ENCODE measurements at places on chromosomes 6 and 20.

- DNase-seq, result no peak
These were observed 54.0 kb upstream of the TNFRSF21 start for GRCh38 chr6:47363736-47364135.

- no peak for DNase-seq
These were observed 7.8 kb downstream of the ABHD12 start for GRCh38 chr20:25382704-25383370.

- DNase-seq, result no peak
These were observed 8.5 kb upstream of the MRPS10 start for GRCh38 chr6:42226161-42226611.

DNA sequence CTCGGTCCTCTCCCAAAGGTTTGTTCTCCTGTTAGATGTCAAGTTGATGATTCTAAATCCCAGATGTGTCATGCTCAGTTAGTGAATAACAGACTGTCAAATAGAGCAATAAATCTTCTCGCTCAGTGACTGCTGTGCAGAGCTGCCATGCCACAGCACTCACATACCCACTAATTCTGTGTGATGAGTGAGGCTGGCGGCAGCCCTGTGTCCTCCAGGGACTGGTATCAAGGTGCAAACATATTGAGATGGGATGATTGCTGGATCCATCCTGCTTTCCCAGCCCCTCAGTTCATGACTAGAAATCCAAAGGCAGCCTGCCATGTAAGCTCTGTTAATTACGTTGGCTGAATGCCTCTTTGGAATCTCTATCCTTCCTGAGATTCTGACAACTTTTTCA, 103.9 kb downstream of the OLIG3 start:
- no peak for DNase-seq

DNA sequence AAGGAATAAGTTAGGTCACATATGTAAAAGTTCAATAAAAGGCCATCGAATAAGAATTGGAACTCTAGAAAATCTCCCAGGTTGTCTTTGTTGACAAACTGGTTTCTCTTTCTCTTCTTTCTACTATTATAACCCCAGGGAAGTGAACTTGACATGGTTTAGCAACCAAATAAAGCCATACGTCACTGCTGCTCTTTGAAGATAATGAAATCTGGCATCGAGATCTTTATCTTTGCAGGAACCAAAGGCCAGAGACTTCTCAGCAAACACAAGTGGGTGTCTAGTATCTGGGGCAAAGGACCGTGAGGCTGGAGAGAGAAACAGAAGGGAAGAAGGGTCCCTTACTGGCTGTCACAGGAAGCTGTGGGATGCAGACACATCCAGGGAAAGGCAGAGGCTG, 286.7 kb upstream of the CDYL start:
- no peak for DNase-seq

GRCh38 chr6:31877125-31877650, 1.6 kb downstream of the SLC44A4 start:
- no peak for DNase-seq

- DNase-seq, result no peak
These were observed 382 bp downstream of the SFT2D1 start for GRCh38 chr6:166341977-166342348.

DNA sequence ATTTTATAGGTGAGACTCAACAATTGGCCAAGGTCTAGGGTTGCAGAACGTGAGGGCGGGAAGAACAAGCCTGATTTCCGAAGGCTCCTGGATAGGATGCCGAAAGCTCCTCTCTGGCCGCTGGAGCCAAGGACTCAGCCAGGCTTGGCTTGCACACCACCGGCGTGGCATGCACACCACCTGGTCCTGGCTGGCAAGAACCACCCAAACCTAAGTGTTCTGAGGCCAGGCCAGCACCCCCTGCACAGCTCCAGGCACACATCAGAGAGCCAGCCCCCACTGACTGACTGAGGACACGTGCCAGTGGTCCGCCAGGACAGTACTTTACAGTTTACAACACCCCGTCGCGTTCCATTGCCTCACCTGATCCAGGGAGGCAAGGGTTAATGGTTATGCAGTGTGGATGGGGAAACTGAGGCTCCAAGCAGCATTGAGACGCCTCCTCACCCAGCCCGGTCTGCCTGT, 414 bp downstream of the TGM2 start:
- DNase-seq, result no peak

DNA sequence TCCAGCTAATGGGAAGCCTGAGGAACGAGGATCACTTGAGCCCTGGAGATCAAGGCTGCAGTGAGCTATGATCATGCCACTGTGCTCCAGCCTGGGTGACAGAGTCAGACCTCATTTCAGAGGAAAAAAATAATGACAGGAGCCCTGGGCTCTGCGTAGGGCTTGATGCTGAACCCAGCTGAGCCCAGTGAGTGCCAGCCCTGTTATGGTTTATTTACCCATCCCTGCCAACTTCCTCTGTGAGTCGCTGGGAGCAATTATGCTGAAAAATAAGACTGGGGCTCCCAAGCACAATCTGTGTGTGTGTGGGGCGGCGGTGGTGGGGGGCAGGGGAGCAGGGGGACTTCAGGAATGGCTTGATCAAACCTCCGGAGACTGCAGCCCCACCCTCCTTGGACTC, 75.9 kb upstream of the PMEPA1 start:
- no peak for DNase-seq

DNA sequence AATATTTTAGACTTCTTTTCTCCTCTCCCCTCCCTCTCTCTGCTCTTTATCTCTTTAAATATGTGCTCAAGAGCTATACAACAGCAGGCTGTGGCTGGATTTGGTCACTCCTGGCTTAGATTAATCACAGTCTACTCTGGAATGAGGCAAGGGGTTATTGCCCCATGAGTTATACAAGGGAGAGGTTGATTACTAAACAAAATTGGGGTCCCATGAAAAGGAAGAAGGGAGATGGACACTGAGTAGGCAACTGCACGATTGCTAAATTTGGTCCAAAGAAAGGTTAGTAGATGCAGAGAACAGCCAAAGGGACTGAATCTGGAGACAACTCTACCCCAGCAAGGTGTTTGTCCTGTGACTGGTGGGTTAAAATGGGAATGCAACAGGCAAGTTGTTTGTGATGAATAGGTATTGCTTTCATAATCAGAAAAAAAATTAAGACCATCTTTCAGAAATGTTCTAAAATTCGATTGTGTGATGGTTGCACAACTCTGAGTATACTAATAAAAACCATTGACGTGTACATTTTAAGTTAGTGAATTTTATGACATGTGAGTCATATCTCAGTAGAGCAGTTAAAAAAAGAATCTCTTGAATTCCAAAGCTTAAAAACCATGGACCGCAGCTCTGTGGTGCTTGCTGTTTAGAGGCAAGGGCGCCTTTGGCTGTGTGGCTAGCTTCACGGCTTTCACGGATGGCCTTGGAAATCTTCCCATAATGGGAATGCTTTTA, 57.1 kb downstream of the KIZ start:
- no peak for DNase-seq

DNA sequence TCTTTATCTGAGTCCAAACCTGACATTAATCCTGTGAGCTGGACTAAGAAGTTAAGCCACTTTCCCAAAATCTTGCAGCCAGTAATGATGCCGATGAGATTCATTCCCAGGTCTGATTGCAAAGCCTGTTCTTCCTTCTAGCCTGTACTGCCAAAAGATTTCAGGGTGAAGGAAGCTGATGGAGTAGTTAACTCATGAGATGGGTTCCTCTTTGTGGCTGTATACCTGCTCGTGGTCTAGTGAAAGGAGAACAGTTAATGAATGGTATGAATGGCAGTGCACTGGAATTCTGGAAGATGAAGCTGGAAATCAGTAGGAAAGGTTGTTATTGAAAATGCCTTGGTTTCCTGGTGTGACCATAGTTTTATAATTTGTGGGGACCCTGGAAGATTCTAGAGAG, 112.0 kb downstream of the FYN start:
- DNase-seq, result no peak

DNA sequence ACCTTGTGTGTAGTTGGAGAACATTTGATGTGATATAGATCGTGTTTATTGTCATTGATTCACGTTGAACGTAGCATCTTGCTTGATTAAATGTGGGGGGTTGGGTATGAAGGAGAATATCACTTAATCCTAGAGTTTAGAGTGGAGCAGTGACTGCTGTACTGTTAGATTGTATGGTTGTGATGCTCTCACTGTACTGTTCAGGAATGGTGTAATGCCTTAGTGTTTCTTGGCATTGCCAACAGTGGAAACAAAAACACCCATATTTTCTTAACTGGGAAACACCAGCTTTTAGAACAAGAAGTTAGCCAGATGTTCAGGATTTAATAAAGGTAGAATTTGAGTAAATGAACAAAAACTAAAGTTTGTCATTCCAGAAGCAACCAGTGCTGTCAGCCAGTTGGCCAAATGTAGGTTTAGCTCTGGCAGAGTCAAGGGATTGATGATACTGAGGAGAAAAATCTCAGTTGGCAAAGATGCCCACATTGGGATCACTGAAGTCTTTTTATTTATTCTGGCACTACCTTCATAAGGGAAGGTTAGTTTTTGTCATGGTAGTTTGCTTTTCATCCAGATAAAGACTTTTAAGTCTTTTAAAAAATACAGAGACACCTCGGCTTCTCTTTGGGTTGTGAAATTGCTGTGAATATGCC, 129.9 kb downstream of the JARID2 start:
- no peak for DNase-seq

GRCh38 chr20:16514140-16514539, 59.1 kb downstream of the KIF16B start:
- DNase-seq, result no peak

DNA sequence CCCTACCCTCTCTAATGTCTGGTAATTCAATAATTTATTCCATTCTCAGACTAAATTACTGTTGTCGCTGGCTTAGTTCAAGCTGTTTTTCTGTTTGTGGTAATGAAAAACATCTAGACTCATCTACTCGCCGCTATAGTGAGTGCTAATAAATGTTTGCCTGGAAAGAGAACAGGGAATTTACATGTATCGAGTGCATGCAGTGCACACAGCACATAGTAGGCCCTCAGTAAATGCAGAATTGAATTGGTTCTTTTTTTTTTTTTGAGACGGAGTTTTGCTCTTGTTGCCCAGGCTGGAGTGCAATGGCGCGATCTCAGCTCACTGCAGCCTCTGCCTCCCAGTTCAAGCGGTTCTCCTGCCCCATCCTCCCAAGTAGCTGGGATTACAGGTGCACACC, 7.7 kb upstream of the NSFL1C start:
- no peak for DNase-seq

DNA sequence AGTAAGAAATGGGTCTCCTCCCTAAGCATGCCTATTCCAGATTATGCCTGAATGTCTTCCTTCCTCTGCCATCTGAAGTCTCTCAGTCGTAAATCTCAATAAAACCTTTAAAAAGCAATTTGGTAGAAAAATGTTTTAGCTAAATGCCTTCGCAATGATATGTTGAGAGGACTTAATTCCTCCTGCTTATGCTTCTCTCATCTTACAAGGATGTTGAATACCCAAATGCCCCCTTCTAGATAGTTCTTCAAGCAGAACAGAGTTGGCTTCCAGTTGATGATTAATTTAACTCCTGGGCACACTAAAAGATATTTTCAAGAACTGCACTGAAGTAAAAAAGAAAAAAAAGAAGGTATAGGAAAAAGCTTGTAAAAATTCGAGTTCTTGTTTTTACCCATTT, 275.0 kb upstream of the SPTLC3 start:
- no peak for DNase-seq

- no peak for DNase-seq
These were observed 1.7 kb upstream of the VSTM2L start for GRCh38 chr20:37901240-37901639.

- DNase-seq, result no peak
These were observed 38.4 kb downstream of the RREB1 start for GRCh38 chr6:7145885-7146828.

GRCh38 chr20:38021087-38021772, 12.0 kb downstream of the TTI1 start:
- DNase-seq, result no peak

DNA sequence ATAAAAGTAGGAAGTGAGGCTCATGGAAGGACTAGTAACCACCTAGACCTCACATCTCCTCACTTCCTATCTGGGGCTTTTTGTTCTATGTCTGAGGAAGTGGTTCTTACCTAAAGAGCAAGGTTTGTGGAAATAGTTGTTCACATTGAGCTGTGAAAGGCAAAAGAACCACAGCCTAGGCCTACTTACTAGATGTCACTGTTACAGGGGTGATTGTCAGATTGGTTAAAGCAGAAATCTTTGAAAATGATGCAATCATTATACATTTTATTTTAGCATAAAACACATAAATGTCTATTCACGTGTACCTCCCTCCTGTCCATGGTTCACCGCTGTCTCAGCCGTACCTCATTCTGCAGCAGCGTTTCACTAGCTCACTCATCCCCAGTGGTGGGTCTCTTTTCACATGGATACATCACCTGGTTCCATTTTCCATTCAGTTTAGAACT, 268.8 kb downstream of the TMEM242 start:
- no peak for DNase-seq

DNA sequence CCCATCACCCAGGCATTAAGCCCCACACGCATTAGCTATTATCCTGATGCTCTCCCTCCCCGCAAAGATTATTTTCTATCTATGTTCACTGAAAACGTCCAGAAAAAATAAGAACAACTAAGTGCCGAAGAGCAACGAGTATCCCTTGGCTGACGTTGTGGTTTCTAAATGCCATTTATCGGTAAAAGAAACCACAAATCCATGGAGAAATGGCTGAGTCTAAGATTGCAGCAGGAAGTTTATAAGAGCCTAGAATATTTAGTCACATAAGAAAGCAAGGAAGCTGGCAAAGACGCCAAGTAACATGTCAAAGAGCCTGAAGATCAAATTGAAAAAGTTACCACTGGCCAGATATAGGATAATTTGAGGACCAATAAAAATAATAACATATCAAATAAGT, 18.1 kb upstream of the NOX3 start:
- DNase-seq, result no peak

DNA sequence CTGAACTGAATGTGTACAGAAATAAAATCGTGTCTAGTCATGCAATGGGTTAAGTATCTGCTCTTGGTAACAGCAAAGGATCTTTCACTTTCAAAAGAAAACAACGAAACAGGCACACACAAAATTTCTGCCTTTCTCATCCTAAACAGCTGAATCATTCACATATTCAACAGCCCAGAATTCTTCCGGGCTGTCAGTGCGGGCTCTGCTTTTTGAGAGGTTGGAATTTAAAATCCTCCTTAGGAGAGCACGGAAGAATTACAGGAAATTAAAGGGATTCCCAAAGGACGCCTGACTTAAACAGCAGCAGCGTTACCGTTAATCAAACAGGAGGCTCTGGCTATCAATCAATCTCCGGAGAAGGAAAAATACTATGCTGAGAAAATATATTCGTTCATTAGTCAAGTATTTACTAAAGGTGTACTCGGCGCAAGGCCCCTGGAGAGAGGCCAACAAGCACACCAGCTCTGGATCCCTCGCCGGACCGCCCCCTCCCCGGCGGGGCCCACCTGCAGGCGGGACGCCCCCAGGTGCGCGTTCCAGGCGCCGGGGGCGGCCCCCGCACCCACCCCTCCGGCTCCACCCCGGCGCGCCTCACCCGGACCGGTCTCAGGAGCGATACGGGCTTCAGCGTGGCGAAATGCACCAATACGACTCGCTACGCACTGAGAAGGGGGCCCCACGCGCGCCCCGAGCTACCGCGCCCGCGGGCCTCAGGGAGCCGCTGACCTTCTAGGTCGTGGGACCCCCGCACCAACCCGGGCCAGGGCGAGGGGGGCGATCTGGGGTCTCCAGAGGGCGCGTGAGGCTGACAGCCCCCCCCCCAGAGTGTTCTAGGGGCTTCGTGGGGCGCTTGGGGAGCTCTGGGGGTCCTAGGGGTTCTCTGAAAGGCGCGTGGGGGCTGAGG, 1.0 kb downstream of the NAPB start:
- no peak for DNase-seq

GRCh38 chr20:51321343-51322163, 221.0 kb downstream of the NFATC2 start:
- DNase-seq, result no peak
